ENCODE measurements at places on chromosomes 4 and X.

GRCh38 chr4:173360587-173361221 lies 10.1 kb upstream of the SAP30 start:
- DNase-seq, result no peak

- DNase-seq, result no peak
Observed at GRCh38 chrX:129954804-129955203, 27.6 kb upstream of the BCORL1 start.

DNA sequence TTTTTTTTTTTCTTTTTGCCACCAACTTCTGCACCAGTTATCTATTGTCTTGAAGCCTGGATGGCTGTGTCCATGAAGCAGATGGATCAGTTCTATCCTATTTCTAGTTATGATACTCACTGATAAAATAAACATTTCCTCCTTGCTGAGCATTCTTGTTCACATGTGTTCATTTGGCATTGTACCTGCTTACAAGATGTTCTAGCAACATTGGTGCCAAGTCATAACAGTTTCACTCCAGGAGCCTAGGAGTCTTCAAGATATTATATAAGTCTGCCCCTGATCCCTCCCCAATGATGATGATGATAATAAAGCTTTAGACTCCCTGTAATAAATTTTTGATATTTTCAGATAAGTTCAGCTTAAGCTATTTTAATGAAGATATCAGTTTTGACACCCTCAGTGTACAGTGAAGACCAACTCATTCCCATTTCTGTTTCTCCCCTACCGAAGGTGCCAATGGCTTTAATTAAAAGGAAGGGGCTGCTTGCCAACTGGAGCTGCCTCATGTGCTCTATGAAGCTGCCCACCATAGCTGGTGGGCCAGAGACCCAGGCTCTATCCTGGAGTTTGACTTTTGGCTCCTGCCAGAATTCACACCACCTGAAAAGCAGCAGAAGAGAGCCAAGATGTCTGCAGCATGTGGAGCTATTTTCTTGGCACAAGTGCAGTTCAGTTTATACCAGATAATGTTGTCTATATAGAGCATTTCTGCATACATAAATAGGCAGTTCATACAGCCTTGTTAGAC lies 265.4 kb upstream of the TET2 start:
- DNase-seq, result no peak

GRCh38 chr4:21806991-21807390 lies 141.6 kb downstream of the KCNIP4 start:
- DNase-seq, result no peak

DNA sequence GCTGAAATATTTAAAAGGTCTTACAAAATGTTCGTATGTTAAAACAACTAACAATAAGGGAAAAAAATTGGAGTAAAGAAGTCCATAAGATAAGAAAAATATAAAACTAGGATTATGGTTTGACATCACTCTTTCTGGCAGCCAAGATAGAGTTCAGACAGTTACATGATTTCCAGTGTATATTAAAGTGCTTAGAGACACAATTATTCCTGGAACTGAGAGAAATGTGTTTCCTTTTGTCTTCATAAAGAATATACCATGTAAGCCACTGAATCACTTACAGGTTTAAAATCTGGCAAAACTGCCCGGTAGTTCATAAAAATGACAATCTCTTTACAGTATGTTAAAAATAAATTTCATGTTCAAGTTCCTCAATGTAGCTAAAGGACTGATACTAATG lies 538.7 kb upstream of the ATOH1 start:
- DNase-seq, result no peak

- DNase-seq, result no peak
Observed at GRCh38 chrX:41781500-41781899, 57.5 kb downstream of the GPR82 start.

Measured in activated naive CD4-positive, alpha-beta T cell treated with anti-CD3 and anti-CD28 coated beads, Interleukin-2, amount 50 U/mL, for 16 hours (primary cell).